T-cell (primary cell): ENCODE measurements at places on chromosomes 7 and 10.
A peak's percentile ranks its signal among the peaks of the same experiment; 100 is the strongest.

DNA sequence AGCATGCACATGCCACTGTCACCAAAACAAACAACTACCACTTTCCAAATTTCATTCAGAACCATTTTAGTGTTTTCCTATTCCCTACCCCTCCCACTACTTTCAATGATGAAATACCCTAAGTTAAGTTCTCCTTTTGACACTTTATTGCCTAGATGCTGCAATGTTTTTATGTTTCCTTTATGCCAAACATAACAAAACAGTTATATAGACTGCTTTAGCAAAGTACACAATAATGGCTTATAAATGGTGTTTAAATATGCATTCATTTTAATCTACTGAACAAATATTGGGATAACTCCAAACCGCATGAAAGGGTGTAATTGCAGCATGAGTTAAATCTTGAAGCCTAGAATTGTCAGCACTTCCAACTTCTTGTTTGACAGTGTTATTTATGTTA, 69.2 kb downstream of the PHYHIPL start:
- DNase-seq, result no peak

- no peak for DNase-seq
Observed at GRCh38 chr10:3624367-3624766, 160.6 kb downstream of the KLF6 start.

GRCh38 chr10:118256825-118257570, 85.1 kb downstream of the FAM204A start:
- no peak for DNase-seq

GRCh38 chr10:59799421-59799820, 46.2 kb upstream of the MRLN start:
- DNase-seq, result no peak

DNA sequence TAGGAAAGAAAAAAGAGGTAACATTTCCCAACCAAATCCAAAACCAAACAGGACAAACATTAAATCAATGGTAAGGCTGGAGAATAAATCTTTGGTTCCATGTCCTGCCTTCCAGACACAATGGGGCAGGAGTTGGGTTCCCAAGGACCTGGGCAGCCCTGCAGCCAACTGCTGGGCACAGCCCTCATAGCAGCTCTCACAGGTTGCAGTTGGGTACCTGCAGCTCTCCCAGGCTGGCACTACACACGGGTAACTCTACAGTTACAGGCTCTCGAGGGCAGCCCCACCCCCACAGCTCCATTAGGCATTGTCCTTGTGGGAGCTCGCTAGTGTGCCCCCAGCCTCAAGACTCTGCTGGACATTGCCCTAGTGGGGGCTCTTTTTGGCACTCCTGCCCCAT, 7.5 kb downstream of the GRB10 start:
- DNase-seq, result no peak

GRCh38 chr7:7970531-7971307, 2.1 kb downstream of the GLCCI1 start:
- DNase-seq, result no peak

DNA sequence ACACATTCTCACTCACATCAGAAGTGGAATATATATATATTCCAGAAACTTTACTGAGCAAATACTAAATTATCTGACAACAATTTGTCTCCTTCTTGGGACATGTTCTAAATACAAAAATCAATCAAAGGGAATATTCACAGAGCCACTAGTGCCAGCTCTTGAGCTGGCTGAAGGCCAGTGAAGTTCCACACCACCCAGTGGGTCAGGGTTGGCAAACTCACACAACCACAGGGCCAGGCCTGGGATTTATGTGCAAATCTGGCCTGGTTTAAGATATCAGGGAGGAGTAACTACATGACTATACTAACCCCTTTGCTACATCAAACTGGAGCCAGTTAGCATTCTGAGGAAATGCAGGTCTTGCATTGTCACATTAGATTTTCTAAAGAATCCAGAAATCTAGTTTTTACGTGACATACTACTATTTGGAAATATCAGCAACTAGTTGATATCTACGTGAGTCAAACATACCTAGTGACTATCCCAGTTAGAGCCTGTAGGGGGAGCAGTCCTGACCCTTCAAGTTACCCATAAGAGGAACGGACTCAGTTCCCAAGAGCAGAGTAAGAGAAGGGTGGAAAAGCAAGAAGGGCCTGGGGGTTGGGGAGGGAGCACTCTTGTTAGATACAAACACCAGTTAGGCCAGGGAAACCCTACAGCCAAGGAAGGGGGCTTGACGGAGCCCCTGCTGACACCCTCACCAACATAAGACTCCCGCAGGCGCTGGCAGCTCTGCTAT, 600.4 kb downstream of the KCNMA1 start:
- DNase-seq, result no peak

DNA sequence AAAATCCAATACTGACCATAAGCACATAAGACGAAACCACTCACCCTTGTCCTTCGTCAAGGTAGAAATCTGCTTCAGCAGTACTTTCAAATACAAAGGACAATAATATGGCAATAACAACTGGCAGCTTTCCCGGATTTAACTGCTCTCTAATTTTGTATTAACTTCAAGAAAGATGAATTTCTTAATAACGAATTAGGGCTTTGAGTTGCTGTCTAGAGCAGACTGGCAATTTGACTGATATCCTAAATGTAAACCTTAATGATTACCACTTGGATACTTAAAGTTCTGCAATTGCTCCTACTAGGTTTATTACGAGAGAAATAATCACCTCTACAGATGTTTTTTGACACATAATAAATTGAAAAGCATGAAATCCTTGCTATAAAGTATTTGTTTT, 418.7 kb downstream of the MAGI2 start:
- DNase-seq, result no peak

GRCh38 chr7:121083138-121083789, 94.8 kb downstream of the CPED1 start:
- DNase-seq, result no peak

- DNase-seq, result no peak
Observed at GRCh38 chr10:70306886-70307520, 23.2 kb upstream of the NPFFR1 start.

- DNase-seq, result no peak
Observed at GRCh38 chr7:134515569-134516468, 11.5 kb upstream of the AKR1B10 start.

DNA sequence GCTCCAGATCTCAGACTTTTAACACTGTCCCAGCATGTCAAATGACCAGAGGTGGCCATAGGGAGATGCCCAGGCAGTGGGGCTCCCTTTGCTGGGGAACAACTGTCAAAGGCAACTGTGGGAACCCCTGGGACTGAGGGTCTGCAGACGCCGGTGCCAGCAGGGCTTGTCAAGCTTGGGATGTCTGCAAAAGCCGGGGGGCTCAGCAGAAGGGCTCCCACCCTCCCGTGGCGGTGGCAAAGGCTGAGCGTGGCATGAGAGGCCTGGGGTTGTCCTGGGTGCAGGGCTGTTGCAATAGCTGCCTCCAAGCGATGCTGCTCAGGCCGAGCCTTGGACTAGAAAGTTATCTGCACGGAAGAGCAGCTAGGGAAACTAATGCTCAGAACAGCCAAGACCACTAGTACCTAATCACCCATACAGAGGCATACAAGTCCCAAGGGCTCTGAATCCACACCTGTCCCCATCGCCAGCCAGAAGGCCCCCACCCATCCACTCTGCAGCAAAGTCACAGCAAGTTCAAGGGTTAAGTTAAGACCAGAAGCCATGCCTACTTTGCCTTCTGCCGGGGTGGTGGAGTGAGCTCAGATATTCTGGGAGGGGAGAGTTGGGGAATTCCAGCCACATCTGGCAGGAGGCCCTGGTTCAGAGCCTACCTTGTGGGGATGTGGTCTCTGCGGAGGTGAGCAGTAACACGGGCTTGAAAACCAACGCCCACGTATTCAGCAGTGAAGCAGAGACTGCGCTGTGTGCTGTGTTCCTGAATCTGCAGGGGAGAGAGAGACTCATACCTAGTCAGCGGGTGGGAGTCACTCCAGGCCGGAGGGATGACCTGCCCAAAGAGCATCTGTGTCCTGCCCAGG, 4.6 kb downstream of the SH2B2 start:
- peak; percentile 33 for DNase-seq

- no peak for DNase-seq
Observed at GRCh38 chr7:157831143-157831905, 494.5 kb downstream of the DNAJB6 start.

GRCh38 chr7:14590206-14590605, 312.3 kb downstream of the DGKB start:
- no peak for DNase-seq

DNA sequence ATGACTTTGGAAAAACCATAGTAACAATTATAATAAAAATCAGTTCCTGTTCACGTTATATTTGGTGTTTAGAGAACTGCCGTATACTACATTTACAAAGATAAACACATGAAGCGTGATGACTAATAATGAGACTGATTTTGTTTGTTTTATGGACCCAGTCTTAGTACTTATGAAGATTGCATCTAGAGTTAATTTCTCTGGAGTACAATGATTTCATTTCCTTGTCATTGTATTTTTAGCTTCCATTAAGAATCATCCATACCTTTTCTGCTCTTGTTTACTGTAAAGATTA, 2.9 kb downstream of the RBM20 start:
- DNase-seq, result no peak

DNA sequence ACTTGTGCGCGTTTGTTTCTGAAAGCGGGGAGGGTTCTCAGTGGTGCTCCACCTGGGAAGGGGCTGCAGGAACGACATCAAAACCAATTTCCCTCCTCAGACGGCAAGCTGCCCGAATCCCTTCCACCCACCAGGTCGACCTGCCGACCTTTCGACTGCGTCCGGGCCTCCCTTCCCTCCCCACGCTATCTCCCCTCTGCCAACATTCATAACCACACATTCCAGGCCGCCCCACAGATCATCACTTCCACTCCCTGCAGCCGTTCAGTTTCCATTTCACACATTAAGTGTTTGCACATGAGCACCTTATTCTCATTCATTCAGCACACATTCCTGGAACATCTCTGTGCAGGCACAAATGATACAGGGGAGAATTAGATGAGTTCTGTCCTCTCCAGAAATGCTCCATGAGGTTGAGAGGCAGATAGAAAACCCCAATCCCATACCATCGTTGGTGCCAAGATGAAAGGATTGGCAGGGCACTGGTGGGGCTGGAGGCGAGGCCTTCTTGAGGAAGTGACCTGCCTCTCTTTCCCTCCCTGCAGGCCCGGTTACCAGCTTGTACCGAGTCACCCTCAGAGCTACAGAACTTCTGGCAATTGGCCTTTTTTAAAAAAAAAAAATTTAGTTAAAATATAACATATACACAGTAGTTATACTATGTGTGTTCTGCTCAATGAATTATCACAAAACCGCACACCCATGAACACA, 70.0 kb downstream of the MINDY4 start:
- DNase-seq, result no peak

DNA sequence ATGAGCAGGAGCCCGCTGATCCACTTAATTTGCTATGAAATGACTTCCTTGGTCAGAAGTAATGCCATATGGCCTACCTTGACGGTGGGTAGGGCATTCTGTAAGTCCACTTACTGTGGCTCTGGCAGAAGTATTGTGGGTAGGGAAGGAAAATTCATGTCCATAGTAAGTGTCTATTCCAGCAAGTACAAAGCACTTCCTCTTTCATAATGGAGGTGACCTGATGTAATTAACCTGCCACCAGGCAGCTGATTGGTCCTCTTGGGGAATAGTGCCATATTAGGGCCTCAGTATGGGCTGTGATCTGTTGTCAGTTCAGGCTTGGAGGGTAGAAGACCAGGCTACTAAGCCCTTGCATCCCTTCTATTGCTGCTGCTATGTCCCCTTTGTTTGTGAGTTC, 103.9 kb downstream of the SLC37A3 start:
- no peak for DNase-seq

DNA sequence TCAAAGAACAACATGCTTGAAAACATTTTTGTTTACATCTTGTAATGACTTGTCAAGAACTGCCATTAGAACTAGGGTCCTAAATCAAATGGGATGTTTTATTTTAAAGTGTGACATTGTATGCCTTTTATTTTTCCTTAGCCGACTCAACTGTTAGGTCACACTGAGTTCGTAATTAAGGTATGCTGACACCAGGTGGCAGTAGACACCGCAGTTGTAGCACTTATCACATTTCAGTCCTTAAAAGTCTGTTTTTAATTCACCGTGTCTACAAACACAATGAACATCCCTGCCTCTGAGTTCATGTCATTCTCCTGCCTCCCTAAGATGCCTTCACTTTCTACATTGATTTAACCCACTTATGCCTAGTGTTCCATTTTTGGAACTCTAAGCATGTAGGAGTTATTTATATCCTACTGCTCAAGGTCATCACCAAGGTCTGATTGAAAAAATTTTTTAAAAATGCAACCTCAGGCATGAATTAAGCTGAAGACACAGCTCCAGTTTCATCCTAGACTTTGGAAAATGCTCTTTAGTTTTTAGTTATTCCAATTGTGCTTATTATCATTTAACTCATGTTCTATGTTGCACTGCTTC, 186.1 kb downstream of the BMPER start:
- DNase-seq, result no peak

DNA sequence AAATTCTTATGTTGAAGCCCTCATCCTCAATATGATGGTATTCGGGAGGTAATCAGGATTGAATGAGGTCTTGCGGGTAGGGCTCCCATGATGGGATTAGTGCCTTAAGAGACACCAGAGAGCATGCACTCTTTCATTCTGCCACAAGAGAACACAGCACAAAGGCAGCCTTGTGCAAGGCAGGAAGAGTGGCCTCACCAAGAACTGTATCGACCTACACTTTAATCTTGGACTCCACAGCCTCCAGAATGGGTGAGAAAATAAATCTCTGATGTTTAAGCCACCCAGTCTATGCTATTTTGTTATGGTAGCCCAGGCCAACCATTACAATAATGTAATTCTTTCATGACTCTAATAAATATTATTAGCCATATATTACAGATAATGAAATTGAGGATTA, 8.4 kb downstream of the SEM1 start:
- no peak for DNase-seq

GRCh38 chr10:28949005-28950004, 272.0 kb downstream of the BAMBI start:
- DNase-seq, result no peak

GRCh38 chr10:9198611-9199010, 1144.1 kb downstream of the GATA3 start:
- DNase-seq, result no peak

DNA sequence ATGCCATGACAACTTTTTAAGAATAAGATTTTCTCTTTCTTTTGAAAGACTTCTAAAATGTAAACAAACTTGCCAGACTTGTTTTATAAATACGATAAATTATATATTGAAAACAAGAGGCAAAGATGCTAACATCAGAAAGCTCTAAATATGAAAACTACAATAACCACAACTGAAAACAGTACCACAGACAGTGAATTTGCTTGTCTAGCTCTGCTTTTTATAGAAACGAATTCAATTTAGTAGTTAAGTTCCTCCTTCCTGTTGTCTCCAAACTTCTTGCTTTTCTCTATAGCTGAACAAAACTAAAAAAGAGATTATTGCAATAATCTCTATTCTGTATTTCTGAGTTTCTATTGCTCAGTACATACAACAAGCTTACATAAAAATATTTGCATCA, 147.4 kb downstream of the CALCR start:
- DNase-seq, result no peak

DNA sequence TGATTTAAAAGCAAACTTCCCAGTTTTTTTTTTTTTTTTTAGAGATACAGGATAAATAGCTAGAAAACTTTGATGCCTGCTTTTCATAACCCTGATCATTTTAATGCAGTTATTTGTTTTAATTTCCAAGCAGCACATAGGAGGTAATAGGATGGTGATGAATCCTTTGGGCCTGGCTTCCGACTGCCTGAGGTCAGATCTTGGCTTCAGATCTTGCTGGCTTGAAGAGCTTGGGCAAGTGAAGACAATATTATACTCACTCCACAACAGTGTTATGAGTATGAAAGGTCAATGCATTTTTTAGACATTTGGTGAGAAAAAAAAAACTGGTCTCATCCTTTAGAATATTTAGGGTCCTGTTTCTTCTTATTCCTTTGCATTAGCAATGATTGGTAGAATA, 124.8 kb upstream of the PRKCQ start:
- DNase-seq, result no peak

GRCh38 chr7:120718361-120718760, 139.6 kb downstream of the TSPAN12 start:
- DNase-seq, result no peak
